Stimulated activated CD4-positive, alpha-beta T cell treated with anti-CD3 and anti-CD28 coated beads, Interleukin-2, amount 100 ng/mL, for 24 hours (primary cell): ENCODE measurements at places on chromosomes 12 and 14.
A peak's percentile ranks its signal among the peaks of the same experiment; 100 is the strongest.

DNA sequence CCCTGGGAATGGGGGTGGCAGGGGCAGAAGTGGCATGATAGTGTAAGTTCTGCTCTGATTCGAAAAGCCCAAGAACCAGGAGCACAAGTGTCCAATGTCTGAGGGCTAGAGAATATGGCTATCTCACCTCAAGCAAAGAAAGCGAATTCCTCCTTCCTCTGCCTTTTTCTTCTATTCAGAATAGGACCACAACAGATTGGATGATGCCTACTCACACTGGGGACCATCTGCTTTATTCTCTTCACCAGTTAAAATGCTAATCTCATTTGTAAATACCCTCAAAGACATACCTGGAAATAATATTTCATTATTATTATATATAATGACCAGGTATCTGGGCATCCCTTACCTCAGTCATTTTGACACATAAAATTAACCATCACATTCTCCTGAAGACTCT is 808.7 kb downstream of the NRXN3 start:
- no peak for DNase-seq

DNA sequence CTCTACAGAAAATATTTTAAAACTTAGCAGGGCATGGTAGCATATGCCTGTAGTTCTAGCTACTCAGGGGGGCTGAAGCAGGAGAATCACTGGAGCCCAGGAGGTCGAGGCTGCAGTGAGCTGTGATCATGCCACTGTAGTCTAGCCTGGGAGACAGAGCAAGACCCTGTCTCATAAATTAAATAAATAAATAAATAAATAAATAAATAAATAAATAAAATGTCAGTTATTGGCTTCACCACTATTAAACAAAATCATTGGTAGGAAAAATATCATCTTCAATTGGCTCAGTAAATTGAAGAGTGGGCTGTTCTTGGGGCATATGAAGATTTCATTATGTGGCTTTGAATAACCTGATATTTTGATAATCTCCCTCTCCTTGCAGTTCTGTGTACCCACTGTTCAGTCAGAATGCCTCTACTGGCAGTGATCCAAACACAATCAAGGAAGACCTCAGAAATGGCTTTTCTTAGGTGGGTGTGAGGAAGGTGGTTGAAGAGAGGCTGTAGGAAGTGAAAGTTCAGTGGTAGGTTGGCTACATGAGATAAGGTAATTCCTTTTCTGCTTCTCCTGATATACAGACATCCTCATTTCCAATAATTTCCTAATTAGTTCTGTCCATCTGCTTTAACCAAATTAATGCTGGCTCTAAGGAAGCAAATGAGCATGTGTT is 175.8 kb downstream of the MSRB3 start:
- DNase-seq = no peak

DNA sequence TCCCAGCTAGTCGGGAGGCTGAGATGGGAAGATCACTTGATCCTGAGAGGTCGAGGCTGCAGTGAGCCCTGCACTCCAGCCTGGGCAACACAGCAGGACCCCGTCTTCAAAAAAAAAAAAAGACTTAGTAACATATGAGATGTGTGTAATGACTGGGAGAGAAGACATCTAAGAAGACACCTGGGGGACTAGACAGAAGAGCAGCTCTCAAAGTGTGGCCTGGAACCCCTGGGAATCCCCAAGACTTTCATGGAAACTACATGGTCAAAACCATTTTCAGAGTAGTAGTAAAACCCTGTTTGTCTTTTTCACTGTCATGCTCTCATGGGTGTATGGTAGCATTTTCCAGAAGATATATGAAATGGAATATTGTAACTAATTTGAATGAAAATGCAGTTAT is 45.3 kb downstream of the R3HDM2 start:
- no peak for DNase-seq

- DNase-seq = no peak
Observed at GRCh38 chr12:18521461-18521860, 216.4 kb downstream of the PLCZ1 start.

DNA sequence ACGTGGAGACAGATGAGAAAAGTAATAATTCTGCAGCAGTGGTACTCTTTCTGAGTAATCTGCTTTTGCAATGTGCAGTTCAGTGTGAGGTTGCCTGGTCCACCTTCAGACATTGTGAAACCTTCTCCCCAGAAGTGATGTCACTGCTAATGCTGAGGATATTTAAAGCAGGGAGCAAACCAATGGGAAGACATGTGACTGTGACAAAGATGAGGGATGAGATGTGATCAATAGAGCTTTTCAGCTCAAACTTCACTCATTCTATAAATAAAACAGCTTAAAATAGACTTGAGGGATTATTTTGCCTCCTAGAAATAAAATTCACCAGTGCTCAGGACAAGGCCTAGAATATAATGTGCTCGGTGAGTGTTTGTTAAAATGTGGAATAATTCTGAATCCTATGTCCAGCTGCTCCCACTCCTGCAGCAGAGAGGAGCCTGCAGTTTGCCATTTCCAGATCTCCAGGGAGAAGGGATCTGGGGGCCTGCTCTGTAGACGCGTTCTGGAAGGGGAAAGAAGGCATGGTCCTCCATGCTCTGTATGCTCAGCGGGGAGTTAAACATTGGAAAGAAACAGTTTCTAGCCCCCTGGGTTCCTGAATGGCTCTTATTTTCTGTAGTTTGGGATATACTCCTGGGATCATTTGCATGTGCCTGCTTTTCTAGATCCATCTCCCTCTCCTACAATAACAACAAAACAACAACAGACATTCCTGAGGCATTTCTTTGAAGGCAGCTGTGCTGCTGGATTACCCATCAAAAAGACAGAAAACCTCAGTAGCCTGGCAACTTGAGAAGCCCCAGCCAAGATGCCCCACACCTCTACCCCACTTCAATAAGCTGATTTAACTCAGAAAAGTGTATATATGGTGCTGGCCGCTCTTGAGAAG is 8.9 kb downstream of the SLC7A8 start:
- no peak for DNase-seq

GRCh38 chr12:129696926-129697325 is 206.9 kb downstream of the TMEM132D start:
- DNase-seq = no peak

- no peak for DNase-seq
Observed at GRCh38 chr12:54047160-54047963, 6.3 kb upstream of the HOXC4 start.

DNA sequence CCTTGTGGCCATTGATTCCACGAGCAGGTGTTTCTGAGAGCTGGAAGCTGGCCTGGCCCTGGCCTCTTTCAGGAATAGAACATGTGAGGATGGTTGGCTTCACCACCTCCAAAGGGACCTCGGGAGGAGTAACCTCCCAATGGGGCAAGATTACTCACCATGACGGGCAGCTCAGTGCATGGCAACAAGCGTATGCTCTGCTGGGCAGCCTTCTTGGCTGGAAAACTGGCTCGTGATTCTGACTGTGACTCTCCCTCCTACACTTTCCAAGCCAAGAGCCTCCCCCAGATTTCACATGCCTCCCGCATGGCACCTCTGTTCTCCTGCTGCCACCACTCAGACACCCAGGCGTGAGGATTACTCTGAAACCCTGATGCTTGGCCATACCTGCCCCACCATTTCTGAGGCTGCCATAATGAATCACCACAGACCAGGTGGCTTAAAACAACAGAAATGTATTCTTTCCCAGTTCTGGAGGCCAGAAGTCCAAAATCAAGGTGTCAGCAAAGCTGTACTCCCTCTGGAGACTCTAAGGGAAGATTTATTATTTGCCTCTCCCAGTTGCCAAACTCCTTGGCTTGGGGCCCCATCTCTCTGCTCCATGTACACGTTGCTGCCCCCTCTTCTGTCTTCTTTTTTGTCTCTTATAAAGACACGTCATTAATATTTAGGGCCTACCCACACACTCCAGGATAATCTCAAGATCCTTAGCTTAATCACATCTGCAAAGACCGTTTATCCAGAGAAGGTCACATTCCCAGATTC is 215.9 kb downstream of the CHST11 start:
- DNase-seq = peak; percentile 24

DNA sequence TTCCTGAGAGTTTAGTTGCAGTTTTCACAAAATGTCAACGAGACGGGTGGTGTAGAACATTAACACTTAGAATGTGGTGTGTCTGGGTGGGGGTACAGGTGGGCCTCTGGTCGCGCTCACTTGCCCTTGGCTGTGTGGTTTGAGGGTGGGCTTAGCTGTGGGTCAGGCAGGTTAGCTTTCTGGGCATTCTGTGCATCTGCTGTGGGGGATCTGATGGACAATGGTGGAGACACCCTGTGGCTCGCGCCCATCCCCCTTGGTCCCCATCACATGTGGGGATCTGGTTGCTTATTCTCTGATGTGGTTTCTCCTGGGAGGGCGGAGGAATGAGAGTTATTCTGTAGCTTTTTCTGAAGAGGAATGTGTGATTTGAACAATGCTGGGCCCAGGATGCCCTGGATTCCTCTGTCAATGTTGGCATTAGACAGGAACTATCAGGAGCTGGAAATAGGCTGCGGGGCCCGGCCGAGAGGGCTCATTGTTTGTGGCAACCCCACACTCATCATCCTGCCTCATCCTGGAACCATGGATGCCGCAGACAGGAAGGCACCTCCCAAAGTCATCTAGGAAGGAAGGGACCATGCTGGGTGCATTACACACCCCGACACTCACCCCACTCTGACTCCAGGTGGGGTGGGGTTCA is 101.6 kb downstream of the TSPAN9 start:
- DNase-seq = no peak

DNA sequence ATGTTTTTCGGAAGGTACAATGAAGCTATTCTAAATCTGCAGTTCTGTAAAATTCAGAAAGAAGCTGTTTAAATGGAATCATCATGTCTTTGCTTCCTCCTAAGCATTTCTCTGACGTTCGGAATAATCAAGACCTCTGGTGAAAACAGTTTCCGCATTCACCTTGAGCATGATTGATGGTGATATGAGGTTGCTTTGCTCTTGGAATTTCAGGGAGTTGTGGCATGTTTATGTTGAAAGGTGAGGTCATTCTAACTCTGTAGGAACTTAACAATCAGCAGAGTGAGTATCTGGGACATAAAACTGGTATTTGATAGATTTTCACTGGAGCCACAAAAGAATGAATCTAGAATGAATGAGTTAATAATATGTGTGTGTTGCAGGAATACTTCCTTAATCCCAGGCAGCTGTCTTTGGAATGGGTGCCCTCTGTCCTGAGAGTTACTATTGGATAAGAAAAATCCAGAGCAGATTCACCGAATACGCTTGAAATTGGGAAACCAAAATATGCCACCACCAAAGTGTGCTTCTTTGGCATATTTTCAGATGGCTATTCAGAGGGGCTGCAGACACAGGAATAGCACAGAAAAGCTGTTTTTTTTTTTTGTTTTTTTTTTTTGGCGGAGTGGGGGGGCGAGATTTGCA is 599.1 kb downstream of the CCER1 start:
- no peak for DNase-seq

DNA sequence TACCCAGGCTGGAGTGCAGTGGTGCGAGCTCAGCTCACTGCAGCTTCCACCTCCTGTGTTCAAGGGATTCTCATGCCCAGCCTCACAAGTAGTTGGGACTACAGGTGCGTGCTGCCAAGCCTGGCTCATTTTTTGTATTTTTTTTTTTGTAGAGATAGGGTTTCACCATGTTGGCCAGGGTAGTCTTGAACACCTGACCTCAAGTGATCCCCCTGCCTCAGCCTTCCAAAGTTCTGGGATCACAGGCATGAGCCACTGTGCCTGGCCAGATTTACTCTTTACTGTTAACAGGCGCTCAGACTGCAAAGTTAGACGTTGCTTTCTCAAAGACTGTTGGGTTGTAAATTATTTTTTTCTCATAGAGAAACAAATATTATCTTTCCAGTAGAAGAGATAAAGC is 46.1 kb upstream of the LRRK2 start:
- DNase-seq = no peak

GRCh38 chr12:65171870-65172269 is 2.5 kb downstream of the LEMD3 start:
- no peak for DNase-seq

DNA sequence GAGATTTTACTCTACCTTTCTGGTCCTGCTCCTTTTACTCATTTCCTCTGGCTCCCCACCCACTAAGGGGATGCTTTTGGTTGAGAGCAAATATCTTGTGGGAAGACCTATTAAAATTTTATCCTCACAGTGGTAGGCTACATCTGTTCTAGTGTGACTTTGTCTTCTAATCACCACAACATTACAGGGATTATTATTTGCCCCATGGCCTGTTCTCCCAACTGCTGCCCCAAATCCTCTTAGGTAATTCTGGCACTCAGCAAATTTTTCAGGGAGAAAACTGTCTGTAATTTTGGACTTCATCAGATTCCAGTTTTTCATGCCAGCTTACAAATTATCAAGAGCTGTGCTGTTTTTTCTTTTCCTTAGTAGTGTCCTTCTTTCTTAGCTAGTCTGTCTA is 172.3 kb downstream of the GPHN start:
- DNase-seq = no peak

- DNase-seq = no peak
Observed at GRCh38 chr12:49867570-49868341, 24.9 kb upstream of the BCDIN3D start.

DNA sequence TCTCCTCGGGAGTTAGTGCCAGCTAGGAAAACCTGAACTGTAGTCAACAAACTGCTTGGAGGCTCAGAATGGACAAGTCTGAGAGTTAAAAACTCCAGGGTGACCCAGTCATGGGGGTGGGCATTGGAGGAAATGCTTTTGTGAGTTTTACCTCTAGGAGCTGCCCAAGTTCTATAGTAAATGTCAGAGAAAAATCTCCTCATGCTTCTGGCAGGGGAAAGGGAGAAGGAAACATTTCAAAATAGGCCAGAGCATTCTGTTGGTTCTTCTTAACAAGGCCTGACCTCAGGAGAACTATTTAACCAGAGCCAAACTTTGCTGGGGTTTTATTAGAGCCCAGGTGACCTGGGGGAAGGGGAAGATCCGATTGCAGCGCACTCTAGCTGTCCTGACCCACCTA is 12.3 kb downstream of the NINJ2 start:
- no peak for DNase-seq

- DNase-seq = no peak
Observed at GRCh38 chr12:52141306-52141705, 50.5 kb downstream of the KRT80 start.

GRCh38 chr12:112169966-112170365 is 44.6 kb downstream of the TRAFD1 start:
- DNase-seq = no peak
